Right atrium auricular region (tissue), 2 donors: ENCODE measurements at places on chromosomes 2 and 18. TPM values are rescaled to one million over a fixed set of nuclear protein-coding genes. Genes with fewer than 3 reads are reported as not detected.
A peak's percentile ranks its signal among the peaks of the same experiment; 100 is the strongest.

The MAIP1 gene
- total RNA-seq, result 11.0 TPM

The LAMA1 gene
- 0.15 TPM for total RNA-seq

DNA sequence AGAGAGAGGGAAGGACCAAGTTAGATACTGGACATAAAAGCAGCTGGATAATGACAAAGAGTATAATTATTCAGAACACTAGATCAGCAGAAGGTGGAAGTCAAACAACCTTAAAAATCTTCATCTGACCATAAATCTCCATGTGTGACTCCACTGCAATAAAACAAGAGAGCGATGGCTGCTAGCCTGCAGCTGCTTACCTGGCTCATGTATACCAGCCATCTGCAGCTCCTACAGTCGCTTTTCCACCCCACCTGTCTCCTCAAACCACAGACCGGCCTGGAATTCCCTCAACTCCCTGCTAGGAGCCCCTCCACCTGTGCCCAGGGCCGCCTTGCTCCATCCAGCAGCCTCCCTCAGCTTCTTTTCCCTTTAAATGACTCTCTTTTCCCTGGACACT, 64.5 kb downstream of the SLC4A5 start:
- DNase-seq, result no peak

GRCh38 chr2:197258580-197258979, 52.0 kb downstream of the ANKRD44 start:
- DNase-seq, result no peak

DNA sequence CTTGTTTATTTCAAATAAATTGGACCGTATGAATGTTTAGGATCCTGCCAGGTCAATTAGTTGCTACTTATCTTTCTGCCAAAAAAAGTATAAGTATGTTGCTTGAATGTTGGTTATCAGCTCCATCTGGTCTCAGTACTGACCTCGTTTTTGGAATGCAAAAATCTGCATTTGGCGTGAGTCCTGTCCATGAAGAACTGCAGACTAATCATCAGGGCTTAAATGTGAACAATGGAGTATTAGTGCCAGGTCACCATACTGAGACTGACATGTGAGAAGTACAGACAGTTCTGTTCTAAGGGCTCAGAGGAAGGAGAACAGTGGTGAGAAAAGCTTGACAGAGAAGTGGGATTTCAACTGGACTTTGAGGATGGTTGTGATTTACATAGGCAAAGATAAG, 393.1 kb upstream of the SLC14A2 start:
- no peak for DNase-seq

DNA sequence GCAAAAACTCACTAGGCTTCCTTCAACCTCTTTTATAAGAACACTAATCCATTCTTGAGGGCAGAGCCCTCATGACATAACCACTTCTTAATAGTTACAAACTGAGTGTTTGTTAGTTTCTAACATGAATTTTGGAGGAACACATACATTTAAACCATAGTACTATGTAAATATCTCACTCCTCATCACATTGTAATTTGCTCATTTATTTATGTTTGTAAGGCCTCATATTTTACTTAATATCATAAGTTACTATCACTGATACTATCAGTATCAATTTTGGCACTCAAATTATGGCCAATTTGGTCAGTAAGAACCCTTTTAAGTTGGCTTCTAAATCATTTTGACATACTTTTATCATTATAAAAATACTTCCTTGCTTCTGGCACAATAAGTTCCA, 603.1 kb downstream of the ZEB2 start:
- DNase-seq, result no peak

- DNase-seq, result no peak
These were observed 89.7 kb downstream of the KCTD1 start for GRCh38 chr18:26458526-26459232.

DNA sequence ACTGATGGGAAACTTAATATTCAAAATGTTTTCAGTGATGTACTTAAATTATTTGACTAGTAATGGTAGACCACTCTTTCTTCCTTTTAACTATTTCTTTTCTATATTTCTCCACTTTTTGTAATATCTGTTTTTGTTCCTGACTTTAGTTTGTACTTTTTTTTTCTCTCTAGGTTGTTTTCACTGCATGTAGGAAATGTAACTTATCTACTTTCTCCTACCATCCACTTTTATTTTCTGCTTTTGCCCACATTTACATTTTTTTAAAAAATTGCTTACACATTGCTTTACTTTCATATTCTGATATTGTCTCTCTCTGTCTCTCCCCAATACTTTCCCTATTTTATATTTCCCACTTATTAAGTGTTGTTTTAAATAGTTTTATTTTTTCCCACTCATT, 47.0 kb downstream of the ZNF407 start:
- DNase-seq, result no peak

DNA sequence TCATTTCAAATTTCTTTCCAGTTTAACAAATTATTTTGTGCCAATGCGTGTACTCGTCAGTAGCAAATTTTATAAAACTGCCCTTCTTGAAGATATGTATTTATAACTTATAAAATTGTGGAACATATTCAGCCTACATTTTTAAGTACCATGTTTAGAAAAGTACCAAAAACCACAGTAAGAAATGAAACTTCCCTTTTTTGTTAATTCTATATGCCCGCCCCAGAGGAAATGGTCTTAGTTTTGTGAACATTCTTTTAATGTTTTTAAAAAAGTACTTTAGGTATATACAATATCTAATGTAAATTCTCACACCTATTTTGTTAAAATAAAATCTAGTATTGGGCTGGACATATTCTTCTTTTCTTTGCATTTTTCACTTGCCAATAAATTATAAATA, 1.2 kb downstream of the UGT1A9 start:
- DNase-seq, result no peak

GRCh38 chr2:158810731-158811460, 15.8 kb downstream of the DAPL1 start:
- DNase-seq, result no peak

GRCh38 chr2:70919672-70920366, 15.9 kb upstream of the ATP6V1B1 start:
- peak; percentile 85 for DNase-seq

- DNase-seq, result peak; percentile 76
These were observed 494 bp downstream of the ANKZF1 start for GRCh38 chr2:219230059-219230540.

GRCh38 chr2:106104332-106105062, 89.6 kb downstream of the UXS1 start:
- no peak for DNase-seq
